A549 treated with dexamethasone at 1 μM for 4 hours (cell line): ENCODE measurements at places on chromosomes 1 and 21. TPM values are rescaled to one million over a fixed set of nuclear protein-coding genes. Genes with fewer than 3 reads are reported as not detected.

DNM3 gene
- total RNA-seq, result 0.52 to 0.75 TPM (median 0.58 TPM) in 5 replicates

NLRP3 gene
- total RNA-seq, result not detected in 5 replicates

CCNL2 gene
- 29.8 to 55.4 TPM (median 47.5 TPM) in 5 replicates for total RNA-seq

KPNA6 gene
- total RNA-seq, result 15.9 to 19.6 TPM (median 17.8 TPM) in 5 replicates

RBP7 gene
- total RNA-seq, result 4.5 to 6.1 TPM (median 5.4 TPM) in 5 replicates

PER3 gene
- 0.58 to 1.2 TPM (median 1.0 TPM) in 5 replicates for total RNA-seq

KLHDC7A gene
- 1.1 to 1.7 TPM (median 1.3 TPM) in 5 replicates for total RNA-seq

SPATA21 gene
- total RNA-seq, result 0.04 to 0.12 TPM (median 0.04 TPM) in 3 of 5 replicates, not detected in the others

TMEM51 gene
- 26.4 to 31.1 TPM (median 30.9 TPM) in 5 replicates for total RNA-seq

ELAVL4 gene
- not detected in 5 replicates for total RNA-seq

TCEA3 gene
- 0.29 to 0.87 TPM (median 0.60 TPM) in 5 replicates for total RNA-seq

TFF3 gene
- total RNA-seq, result 0.11 TPM in 1 of 5 replicates, not detected in the others

EPB41 gene
- 4.1 to 6.1 TPM (median 5.6 TPM) in 5 replicates for total RNA-seq

KCNE1 gene
- 0.04 to 0.12 TPM (median 0.07 TPM) in 3 of 5 replicates, not detected in the others for total RNA-seq

LRRC39 gene
- total RNA-seq, result 0.08 to 0.16 TPM (median 0.11 TPM) in 5 replicates

RGSL1 gene
- total RNA-seq, result not detected in 5 replicates

C1orf167 gene
- total RNA-seq, result not detected in 5 replicates

MEX3A gene
- total RNA-seq, result 0.76 to 2.6 TPM (median 1.7 TPM) in 5 replicates

CNN3 gene
- total RNA-seq, result 59.2 to 61.7 TPM (median 60.2 TPM) in 5 replicates

ADGRL2 gene
- total RNA-seq, result 7.2 to 9.5 TPM (median 9.3 TPM) in 5 replicates

TMCO4 gene
- total RNA-seq, result 5.9 to 7.4 TPM (median 7.0 TPM) in 5 replicates

IFT25 gene
- 29.0 to 42.6 TPM (median 31.2 TPM) in 5 replicates for total RNA-seq

RUNX1 gene
- 5.6 to 11.1 TPM (median 9.1 TPM) in 5 replicates for total RNA-seq

PRELP gene
- total RNA-seq, result 0.01 to 0.04 TPM (median 0.01 TPM) in 3 of 5 replicates, not detected in the others

NR1I3 gene
- not detected in 5 replicates for total RNA-seq

NBPF9 gene
- 11.8 to 16.7 TPM (median 15.2 TPM) in 5 replicates for total RNA-seq

HCRTR1 gene
- total RNA-seq, result not detected in 5 replicates

WNT3A gene
- 0.02 to 0.07 TPM (median 0.04 TPM) in 4 of 5 replicates, not detected in the other for total RNA-seq

REN gene
- total RNA-seq, result 0.08 TPM in 1 of 5 replicates, not detected in the others

CLDN17 gene
- total RNA-seq, result not detected in 5 replicates

HAO2 gene
- not detected in 5 replicates for total RNA-seq

SPATA1 gene
- 0.53 to 1.7 TPM (median 1.1 TPM) in 5 replicates for total RNA-seq

RXRG gene
- total RNA-seq, result 0.05 to 0.08 TPM (median 0.06 TPM) in 3 of 5 replicates, not detected in the others

IFNLR1 gene
- 0.88 to 1.3 TPM (median 1.0 TPM) in 5 replicates for total RNA-seq
